ENCODE measurements at places on chromosomes 4 and X.

DNA sequence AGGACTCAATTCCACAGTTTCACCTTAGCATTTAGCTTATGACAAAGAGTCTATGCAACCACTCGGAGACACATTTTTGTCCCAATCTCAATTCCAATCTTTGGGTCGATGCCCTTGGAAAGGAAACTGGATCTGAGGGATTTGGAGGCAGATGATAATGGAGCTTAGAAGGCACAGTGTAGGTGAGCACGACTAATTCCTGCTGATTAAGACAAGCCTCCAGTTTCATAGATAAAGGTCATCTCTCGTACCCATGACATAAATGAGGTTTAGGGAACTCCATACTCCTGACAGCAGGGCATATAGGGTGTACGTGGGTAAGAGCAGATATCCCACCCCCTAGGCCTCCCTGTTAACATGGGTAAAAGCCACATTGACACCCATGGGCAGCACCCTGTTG is 24.4 kb upstream of the ZNF718 start:
- DNase-seq: no peak

DNA sequence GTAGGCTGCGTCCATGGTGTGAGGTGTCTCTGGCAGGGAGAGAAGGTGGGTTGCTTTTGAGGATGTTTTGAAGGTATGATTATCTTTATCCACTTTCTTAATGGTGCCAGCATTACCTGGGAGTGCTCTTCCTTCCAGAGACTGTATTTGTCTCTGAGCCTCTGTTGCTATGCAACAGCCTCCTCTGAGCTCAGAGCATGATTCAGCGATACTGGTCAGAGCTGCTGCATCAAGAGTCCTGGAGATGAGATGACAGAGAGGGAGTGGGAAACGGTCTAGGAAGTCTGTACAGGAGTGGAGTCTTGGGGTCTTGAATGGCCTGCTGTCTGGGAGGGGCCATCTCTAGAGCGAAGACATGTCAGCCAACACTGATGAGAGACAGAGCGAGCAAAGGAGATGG is 104.4 kb upstream of the RAB40AL start:
- no peak for DNase-seq

GRCh38 chrX:2243913-2244460 is 256.8 kb downstream of the DHRSX start:
- DNase-seq: no peak

DNA sequence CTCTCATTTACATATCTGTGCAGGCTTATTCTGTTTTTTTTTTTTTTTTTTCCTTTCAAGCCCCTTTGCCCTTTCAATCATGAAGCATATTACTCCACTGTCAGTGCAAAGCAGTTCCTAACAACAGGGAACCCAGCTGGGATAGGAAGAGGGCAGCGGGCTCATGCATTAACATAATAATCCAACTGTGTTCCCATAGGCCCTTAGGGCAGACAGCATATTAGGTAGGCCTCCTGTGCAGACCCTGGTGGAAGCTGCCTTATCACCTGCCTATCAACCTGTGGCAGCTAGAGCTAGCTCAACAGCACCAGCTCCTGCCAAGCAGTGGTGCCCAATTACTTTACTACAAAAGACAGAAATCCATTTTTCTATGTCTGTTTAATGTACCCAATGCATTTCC is 49.3 kb downstream of the SLC10A7 start:
- no peak for DNase-seq

DNA sequence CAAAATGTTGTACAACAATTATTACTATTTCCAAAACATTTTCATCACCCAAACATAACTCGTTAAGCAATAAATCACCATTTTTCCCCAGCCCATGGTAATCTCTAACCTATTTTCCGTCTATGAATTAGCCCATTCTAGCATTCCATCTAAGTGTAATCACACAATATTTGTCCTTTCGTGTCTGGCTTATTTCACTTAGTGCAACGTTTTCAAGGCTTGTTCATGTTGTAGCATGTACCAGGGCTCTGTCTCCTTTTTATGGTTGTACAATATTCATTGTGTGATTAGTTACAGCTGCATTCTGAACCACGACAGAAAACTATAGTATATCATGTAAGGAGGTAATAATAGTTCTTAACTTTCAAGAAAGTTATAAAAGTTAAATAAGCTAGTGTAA is 656.0 kb upstream of the HS3ST1 start:
- DNase-seq: no peak

- DNase-seq: no peak
Measured at GRCh38 chr4:127103681-127104115, 529.1 kb upstream of the INTU start.

DNA sequence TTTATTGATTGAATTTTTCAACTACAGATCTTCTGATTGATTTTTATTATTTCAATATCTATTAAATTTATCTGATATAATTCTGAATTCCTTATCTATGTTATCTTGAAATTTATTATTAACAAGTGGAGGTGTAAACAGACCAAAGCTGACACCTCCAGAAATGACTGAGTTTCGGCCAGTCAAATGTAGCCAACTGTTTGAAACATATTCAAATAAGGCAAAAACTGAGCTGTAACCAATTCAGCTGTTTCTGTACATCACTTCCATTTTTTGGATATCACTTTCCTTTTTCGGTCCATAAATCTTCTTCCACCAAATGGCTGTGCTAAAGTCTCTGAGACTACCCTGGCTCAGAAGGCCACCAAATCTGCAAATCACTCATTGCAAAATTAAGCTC is 2127.3 kb upstream of the AGA start:
- no peak for DNase-seq

DNA sequence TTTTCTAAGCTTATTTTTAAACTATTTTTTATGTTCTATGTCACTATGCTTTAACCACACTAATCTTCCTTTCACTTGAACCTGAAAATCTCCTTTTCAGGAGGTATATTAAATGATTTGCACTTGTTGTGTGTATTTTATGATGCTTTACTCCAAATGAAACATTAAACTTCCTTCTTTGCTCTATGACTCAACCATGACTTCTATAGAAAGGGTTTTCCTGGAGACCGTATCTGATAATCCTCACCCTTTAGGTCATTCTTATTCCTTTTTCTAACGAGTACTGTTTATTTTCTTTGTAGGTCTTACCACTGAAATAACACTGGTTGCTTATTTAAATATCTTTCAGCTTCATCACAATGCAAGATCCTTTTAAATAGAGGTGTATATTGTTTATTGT is 1163.2 kb downstream of the PCDH18 start:
- DNase-seq: no peak

- DNase-seq: no peak
Measured at GRCh38 chrX:70190225-70190624, 12.9 kb downstream of the DGAT2L6 start.

- DNase-seq: no peak
Measured at GRCh38 chrX:129663171-129663570, 8.4 kb upstream of the APLN start.

DNA sequence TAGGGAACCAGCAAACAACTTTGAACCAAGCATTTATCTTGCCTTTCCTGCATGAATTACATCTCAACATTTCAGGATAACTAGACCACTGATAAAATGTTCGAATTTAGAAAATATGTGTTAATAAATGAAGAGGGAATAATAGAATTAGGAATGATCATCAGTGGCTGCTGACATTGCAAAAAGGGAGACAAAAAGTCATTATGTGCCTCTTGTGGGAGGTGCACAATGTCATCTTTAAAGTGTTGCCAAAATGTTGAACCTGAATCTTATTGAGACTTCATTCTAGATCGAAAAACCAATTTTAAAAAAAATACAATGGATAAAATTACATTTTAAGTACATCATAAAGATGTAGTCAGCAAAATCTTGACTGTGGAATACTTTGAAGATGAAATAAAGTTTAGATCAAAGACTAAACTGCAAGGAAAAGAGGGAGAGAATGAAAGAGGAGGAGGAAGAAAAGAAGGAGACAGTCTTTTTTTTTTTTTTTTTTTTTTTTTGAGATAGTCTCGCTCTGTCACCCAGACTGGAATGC is 299.3 kb downstream of the FBXW7 start:
- DNase-seq: no peak

GRCh38 chr4:185134307-185134869 is 8.7 kb upstream of the SLC25A4 start:
- DNase-seq: no peak

DNA sequence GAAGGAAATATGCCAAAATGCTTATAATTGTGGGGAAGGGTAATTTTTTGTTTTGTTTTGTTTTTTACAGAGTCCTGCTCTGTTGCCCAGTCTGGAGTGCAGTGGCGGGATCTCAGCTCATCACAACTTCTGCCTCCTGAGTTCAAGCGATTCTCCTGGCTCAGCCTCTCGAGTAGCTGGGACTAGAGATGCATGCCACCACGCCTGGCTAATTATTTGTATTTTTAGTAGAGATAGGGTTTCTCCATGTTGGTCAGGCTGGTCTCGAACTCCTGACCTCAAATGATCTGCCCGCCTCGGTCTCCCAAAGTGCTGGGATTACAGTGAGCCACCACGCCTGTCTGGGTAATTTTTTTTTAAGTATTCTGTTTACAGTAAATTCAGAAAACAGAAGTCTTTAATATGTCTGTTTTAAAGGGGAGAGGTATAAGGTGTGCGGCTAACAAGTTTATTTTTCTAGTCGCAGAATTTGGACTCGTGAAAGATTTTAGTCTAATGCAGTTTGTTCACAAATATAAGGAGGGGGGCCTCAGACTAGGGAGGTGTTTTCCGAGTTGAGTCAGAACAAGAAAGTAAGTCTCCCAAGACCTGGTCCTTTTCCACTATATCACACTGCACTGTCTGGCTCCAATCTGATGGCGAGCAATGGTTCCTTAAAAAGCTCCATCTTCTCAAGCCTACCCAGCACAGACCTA is 1.5 kb downstream of the ACSL1 start:
- no peak for DNase-seq

DNA sequence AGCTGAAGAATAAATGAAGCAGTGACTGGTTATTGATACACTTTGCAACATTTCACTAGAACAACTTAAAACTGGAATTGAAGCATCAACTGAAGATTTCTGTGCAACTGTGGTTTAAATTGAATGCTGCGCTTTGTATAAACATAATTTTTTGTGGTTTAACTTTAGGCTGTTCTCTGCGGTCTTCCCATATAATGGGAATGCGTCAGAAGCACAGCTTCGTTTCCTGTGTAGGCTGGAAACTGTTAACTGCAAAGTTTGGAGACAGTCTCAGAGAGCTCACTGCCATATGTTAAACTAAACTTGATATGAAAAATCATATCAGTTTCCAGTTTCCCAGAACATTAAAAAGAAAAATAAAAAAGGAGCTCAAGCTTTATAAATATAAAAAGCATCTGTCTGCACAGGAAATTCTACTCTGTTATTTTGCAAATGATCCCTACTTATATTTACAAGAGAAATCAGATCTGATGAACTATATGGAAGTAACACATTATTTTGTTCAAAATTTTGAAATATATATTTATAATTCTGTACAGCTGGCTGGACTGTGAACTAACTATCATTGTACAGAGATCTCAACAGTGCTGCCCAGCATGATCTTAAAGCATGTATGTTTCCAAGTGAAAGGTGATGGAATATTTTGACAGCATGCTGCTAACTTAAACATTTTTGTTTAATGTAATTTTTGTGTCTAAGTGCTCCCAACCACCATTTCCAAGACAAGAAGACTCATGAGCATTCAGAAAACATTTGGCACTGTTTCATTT is 139.9 kb downstream of the NDST3 start:
- no peak for DNase-seq

GRCh38 chr4:142396279-142396678 is 449.8 kb downstream of the INPP4B start:
- no peak for DNase-seq

DNA sequence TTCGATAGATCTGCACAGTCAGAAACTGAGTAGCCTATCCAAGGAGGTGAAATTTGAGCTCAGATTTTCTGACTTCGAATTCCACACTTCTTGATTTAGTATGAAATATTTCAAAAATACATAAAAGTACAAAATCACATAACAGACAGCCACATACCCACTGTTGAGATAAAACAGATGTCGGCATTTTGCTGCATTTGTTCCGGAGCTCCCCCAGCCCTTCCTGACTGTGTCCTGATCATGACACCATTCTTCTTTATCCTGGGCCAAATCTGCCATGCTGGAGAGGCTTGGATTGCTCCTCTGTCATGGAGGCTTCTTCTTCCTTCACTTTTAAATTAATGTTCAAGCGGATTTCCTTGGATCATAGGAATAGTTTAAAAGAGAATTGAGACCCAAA is 124.2 kb upstream of the RBPJ start:
- DNase-seq: no peak
